ENCODE measurements at places on chromosomes 5 and 9.

- DNase-seq = no peak
These were observed 23.9 kb downstream of the ARHGEF28 start for GRCh38 chr5:73649926-73650325.

DNA sequence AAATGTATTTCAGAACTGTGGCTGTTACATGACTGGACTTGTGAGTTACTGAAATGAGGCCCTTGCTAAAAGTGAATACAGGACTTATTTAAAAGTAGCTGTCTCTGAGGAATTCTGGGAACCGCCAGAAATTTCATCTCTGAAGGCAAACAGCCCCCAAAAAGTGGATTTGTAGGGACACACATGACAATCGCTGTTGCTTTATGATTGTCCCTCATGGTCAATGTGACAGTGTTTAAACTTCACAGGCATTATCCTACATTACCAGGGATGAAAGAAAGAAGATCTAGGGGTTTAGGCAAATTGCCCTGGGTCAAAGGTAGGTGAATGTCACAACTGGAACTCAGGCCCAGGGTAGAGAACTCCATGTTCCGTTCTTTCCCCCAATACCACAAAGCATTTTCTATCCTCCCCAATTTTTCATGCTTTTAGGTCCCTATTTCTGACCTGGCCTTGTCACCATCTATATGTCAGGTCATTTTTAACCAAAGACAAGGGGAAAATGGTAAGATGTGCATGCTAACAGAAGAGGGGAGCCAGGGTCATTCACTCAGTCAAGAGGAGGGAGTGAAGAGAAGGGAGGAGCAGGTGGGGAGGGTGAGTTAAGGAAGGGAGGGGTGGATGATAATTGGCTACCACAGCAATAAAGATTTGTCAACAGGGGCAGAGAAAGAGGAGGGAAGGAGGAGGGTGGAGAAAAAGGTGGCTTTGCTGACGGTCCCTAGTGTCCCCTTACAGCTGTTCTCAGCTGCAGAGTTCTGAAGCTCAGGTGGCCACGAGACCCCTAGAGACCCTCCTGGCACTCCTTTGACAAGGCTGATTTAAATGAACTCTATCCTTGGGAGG is 57.8 kb upstream of the GLRX start:
- no peak for DNase-seq

DNA sequence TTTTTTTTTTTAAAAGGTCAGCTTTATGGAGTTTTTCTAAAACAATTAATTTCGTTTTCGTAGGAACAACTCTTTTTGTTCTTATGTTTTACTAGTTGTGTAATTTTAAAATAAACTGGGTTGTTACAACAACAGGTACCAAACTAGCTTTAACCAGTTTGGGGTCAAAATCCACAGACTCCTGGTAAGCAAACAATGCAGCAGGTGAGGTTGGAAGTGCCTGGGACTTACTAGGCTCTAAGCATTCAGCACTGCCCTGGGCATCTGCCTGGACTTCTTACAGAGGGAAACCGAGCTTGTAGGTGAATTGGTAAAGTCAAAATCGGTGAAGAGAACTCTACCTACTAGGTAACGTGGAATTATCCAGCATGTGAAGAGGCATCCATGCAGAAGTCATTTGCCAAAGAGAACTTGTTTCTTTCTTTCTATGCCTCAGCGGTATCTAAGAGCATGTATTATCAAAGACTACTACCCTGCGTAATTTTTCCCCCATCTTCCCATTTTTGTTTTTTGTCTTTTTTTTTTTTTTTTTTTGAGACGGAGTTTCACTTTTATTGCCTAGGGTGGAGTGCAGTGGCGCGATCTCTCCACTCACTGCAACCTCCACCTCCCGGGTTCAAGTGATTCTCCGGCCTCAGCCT is 145.4 kb downstream of the KCTD16 start:
- no peak for DNase-seq

GRCh38 chr5:135831439-135831838 is 3.0 kb upstream of the SLC25A48 start:
- no peak for DNase-seq

GRCh38 chr9:131524665-131525315 is 6.3 kb downstream of the UCK1 start:
- no peak for DNase-seq

- DNase-seq = no peak
These were observed 216.1 kb upstream of the RASA1 start for GRCh38 chr5:87051502-87052113.

GRCh38 chr9:86324308-86324707 is 29.9 kb downstream of the TUT7 start:
- no peak for DNase-seq

GRCh38 chr9:108687006-108687987 is 168.5 kb downstream of the ACTL7B start:
- no peak for DNase-seq

DNA sequence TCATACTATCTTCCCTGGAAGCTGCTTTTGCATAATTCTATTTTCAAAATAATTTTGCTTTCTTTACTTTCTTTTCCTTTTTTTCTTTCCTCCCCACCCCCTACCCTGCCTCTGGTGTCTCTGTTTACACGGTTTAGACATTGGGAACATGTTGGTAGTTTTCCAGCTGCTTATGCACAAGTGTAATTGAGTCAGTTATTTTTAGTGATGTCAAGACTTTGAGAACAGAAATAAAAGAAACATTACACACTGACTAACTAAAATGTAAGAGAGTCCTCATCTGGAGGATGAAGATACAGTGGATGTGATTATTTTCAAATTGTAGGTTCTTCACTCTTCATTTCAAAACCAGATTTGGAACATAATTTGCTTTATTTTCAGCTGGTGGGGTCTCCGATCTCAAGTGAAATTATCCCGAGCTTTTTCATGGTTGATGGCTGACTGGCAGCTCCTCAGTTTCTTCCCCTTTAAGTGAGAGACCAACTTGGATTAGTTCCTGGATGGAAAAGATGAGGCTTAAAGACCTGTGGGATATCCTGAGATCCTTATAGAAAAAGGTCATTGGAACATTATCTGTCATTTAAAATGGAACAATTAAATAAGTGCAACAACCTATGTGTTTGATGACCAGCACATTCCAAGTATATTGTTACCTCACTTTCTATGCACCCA is 154.4 kb upstream of the ZNF462 start:
- DNase-seq = no peak

- DNase-seq = no peak
These were observed 48.0 kb downstream of the EPB41L4A start for GRCh38 chr5:112371067-112371466.

GRCh38 chr5:65190328-65191053 is 291.2 kb downstream of the ADAMTS6 start:
- no peak for DNase-seq

- DNase-seq = no peak
These were observed 3.5 kb downstream of the LAMC3 start for GRCh38 chr9:131012396-131012917.

DNA sequence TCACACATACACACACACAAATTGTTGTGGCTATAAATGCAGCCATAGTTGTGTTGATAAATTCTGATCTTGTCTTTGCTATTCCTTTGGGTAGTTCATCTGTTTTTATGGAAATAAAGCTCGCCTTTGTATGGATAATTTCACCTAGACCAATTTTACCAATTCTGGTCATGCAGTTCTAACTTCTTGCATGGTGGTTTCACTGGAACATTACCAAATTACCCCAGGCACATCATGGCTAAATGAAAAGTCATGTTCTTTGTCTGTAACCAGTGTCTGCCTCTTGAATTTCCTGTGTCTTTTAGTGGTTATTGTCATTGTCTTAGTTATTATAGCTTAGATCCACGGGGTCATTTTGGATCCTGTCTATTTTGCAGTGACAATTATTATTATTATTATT is 50.3 kb upstream of the TMC1 start:
- DNase-seq = no peak

DNA sequence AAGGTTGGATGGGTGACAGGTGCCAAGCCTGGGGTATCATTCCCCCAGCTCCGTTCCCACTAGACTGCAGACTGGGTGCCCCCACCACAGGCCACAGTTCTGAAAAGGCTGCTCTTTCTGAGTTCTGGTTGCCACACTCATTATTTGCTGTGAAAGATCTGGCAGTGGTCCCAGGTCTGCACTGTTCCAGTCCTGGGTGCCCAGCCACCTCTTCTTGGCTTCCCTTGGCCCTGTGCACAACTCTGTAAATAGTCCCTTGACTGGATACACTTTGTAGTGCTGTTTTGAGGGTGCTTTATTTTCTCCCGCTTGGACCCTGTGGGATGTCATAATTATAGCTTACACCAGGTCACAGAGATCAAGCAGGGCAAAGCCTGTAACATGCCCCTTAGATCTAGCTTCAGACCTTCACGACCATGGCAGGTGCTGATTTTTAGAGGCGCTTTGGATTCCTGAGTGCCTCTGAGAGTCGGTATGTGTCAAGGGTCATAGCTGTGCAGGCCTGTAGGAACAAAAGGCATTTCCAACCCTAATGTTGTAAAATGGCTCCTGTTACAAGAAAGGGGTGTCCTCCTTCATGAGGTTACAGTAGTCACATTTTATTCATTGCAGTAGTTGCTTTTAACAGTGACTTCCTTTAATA is 344.9 kb downstream of the ICE1 start:
- no peak for DNase-seq

GRCh38 chr9:16475257-16475656 is 395.2 kb downstream of the BNC2 start:
- DNase-seq = no peak

- no peak for DNase-seq
These were observed 4.8 kb downstream of the NR6A1 start for GRCh38 chr9:124766326-124766725.

DNA sequence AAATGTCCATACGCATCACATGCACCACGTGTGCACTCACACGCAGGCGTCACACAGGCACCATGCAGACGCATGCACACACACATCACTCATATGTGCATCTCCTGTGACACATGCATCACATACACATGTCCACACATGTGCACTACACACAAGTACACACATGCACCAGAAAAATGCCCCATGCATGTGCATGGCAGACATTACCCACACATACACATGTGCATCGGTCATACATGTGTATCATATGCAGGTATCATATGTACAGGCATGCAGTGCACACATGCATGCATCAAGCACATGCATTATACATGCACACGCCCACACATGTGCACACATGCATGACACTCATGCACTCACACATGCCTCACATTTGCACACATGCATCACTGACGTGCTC is 26.1 kb downstream of the ADAMTS2 start:
- no peak for DNase-seq

- no peak for DNase-seq
These were observed 24.1 kb upstream of the TRAF1 start for GRCh38 chr9:120950421-120951388.

DNA sequence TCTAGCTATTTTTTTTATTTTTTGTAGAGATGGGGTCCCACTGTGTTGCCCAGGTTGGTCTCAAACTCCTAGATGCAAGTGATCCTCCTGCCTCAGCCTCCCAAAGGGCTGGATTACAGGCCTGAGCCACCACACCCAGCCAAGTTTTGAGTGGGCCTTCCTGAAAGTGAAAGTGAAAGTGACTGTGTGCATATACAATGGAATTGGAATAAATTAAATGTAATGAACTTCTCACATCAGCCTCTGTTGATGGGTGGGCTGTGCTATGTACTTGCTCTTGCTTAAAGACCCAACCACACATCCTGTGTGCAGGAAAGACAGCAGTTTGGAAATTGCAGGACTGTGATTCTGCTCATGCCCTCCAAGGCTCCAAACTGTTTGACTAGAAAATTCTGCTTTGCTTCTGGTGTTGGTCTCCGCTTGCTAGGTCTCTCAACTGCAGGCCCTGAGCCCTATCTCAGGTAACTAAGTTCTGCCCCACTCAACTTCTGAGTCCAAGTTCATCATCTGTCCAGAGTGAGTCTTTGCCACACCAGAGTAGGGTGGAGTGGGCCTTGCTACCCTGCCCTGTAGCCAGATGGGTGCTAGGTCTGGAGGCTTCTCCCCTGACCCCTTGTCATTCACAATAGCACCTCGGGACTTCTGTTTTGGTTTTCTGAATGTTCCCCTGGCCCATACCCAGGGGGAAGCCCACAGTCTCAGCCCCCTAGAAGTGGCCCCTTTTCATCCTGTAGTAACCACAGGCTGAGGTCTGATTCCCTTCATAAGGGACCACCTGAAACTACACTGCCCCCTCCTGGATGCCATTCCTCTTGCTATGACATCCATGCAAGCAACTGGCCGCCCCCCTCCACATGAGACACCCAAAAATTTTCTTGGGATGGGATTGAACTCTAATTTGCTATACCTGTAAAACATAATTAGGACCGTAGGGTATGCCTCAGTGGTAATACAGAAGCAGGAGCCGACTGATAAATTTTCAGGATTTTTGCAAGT is 36.5 kb upstream of the RAD23B start:
- peak; percentile 55 for DNase-seq

- DNase-seq = no peak
These were observed 132.2 kb downstream of the CDC42SE2 start for GRCh38 chr5:131396015-131396414.

- DNase-seq = peak; percentile 33
These were observed 121.0 kb downstream of the SV2C start for GRCh38 chr5:76204191-76204590.

GRCh38 chr9:13282998-13283397 is 3.5 kb upstream of the MPDZ start:
- DNase-seq = no peak

- DNase-seq = no peak
These were observed 62.4 kb downstream of the MAT2B start for GRCh38 chr5:163567811-163568210.

DNA sequence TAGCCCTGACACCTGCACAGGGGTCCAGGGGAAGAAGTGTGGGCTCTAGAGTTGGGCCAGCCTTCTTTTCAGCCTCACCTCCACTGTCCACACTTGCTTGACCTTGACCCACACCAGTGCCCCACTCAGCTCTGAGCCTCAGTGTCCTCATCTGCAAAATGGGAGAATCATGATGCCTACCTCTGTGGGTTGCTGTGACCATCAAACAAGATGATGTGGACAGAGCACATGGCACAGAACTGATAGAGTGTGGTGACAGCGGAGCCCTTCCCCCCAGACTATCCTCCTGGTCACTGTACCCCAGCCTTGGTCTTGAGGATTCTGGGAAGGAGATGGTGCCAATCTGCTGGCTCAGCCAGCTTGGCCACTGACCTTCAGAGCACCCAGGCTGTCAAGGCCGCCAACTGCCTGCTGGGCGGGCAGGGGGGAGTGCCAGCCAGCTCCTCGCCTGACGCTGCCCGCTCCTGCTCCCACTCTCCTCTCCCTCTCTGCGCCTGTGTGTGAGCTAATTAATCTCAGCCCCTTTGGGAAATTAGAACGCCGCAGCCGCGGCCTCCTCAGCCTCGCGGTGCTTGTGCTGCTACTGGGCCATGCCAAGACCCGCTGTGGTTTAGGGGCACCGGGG is 16.7 kb downstream of the CXXC5 start:
- DNase-seq = peak; percentile 85

All from D341Med (cell line).